ENCODE measurements at places on chromosomes 12 and 14.

DNA sequence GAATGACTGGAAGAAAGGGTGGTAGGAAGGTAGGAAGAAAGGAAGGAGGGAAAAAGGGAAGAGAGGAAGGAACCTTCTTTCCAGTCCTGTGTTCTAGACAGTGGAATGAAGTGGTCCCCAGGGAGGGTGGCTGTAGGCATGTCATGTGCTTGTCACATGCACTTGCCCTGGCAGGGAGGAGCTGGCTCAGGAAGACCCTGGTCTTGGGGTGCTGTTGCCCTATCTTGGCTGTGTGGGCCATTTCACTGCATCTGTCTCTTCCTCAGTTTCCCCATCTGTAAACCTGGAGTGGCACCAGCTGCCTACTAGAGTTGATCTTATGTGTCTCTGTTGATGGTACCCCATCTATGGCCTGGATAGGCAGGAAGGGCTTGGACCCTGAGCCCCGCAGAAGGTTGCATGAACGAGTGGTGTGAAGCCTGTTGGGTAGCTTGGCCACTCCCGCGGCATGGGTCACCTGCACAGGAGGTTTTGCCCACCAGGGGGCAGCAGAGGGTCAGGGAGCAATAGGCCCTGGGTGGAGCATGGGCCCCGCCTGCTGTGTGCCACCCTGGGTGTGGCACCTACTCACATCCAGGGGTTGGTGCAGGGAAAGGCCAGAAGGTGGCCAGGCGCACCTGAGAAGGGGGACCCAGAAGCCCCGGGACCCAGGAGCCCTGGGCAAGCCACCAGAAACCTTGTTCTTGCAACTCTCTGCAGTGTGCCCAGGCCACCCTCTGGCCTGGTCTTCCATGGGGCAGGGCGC, 25.1 kb downstream of the MEG3 start:
- DNase-seq = peak; percentile 16

GRCh38 chr14:68794130-68794850, 1.4 kb upstream of the ZFP36L1 start:
- DNase-seq = peak; percentile 44

DNA sequence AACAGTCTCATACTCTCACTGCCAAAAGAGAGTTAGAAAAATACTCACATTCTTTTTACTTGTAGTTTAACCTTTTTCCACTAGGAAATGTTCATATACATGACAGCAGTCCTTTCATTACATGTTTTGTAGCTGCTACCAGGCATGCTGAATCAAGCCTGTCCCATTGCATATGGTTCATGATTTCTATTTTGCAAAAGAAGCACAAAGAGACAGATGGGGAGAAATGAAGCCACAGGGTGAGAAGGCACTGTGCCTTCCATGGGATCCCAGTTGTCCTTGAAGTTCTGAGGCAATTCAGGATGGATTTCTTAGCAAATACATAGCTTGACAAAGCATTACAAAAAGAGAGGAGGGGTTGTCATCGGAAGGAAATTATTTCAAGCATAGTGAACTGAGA, 89.5 kb downstream of the SMOC1 start:
- DNase-seq = no peak

DNA sequence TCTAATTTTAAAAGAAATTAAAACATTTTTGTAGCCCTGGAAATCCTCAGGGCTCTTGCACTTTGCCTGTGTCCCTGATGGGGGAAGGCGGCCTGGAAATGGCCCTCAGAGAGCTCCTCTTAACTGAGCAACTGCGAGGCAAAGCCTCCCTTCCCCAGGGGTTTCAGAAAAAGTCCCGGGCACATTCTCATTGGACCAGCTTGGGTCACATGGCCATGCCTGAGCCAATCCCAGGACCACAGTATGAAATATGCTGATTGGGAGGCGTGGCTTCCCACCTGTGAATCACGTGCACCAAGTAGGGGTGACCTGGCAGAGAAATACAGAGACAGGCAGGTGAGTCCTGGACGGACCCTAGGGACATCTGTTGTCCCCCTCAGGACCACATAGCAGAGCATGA, 90.4 kb upstream of the SFSWAP start:
- DNase-seq = peak; percentile 69

DNA sequence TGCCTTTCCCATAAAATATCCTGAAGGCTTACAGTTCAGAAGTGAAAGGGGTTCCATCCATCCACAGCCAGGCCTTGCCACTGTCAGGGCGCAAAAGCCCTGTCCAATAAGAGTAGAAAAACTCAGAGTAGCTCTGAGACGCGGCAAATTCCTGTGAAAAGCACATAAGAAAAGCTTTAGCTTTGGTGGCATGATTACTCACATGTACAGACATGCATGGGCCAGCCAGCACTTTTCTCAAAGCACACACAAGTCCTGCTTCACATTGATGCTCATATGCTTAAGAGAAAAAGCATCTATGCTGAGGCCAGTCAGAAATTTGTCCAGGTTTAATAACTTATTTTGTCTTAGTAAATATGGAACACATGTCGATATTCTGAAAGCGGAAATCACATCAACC, 25.5 kb downstream of the CLEC1A start:
- no peak for DNase-seq

- no peak for DNase-seq
These were observed 8.6 kb downstream of the SDS start for GRCh38 chr12:113395119-113395518.

DNA sequence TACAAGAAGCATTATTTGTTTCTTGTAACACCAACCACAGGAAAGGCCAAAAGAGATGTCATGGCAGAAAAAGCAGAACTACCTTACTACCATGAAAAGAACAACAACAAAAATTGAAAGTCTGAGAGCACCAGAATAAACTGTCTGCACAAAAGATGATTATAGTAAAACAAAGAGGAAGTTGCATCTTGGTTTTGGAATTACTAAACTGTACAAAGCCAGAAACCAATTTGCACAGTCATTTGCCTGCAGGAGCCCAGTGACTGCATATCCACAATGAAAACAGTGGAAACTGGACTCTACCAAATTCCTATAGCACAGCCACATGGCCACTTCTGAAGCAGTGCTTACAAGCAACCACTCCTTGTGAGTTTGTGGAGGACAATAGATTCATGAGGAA, 276.2 kb downstream of the SSPN start:
- peak; percentile 70 for DNase-seq

DNA sequence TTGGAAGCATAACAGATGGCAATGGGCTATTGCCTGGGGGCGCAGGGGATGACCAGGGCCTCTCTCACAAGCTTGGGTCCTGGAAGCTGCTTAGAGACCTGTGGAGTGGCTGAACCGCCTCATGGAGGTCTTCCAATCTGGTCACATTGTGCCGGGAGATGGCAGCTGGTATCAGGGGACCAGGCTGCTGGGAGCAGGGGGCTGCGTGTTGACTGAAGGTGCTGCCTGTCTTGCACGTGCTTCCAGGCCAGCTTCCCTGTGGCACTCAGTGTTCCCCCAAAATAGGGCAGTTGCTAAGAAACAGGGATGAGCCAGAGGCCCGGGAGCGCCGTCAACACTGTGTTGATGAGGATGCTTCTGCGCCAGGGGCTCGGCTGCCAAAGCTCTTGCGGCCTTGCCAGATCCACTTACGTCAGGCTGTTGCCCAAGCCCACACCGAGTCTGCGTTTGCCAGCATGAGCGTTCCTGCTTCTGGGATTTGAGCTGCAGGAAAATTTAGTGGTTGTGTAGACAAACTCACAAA, 39.8 kb downstream of the ELK3 start:
- DNase-seq = peak; percentile 94

DNA sequence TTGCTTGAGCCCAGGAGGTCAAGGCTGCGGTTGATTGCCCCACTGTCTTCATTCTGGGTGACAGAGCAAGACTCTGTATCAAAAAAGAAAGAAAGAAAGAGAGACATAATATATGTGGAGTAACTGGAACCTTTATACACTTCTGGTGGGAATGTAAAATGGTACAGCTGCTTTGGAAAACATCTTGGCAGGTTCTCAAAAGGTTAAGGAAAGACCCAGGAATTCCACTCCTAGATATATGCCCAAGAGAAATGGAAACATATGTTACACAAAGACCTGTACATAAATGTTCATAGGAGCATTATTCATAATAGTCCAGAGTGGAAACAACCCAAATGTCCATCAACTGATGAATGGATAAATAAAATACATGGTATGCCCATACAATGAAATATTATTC, 7.2 kb downstream of the RBMS2 start:
- DNase-seq = no peak

- no peak for DNase-seq
These were observed 19.2 kb downstream of the DDX51 start for GRCh38 chr12:132124766-132125425.

- no peak for DNase-seq
These were observed 41.5 kb upstream of the FBRSL1 start for GRCh38 chr12:132448463-132448820.

DNA sequence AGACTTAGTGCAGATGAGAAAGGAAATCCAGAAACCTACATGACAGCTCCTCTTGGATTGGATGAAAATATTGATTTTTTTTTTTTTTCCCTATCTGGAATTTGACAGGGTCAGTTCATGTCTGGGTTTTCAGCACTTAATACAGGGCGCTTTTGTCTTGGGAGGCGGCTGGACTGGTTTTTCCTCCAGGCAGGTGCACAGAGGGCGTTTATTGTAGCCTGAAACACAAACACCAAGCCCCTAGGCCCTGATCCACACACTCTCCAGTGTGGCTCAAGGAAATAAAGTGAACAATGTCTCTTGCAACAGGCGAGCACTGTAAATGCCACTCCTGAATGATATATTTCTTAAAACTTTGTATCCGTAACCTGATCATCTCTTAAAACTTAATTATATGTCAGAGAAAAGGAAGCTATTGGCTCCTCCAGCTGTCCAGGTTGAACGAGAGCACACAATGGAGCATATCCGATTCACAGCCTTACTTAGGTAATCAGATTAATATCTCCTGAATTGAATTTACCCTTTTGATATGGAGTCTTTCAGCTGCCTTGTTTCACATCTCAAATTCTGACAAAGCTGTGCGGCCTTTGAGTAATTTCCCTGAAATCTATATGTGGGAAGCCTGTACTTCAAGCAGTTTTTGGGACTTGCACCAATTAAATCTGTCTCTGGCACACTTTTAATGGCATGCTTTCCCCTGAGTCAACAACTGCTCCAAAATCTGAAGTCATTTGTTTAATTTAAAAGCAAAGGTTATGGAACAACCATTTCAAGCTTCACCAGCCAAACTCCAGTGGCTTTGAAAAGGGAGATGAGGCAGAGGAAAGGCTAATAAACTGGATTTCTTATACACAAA, 485.7 kb downstream of the ZFP36L1 start:
- no peak for DNase-seq

DNA sequence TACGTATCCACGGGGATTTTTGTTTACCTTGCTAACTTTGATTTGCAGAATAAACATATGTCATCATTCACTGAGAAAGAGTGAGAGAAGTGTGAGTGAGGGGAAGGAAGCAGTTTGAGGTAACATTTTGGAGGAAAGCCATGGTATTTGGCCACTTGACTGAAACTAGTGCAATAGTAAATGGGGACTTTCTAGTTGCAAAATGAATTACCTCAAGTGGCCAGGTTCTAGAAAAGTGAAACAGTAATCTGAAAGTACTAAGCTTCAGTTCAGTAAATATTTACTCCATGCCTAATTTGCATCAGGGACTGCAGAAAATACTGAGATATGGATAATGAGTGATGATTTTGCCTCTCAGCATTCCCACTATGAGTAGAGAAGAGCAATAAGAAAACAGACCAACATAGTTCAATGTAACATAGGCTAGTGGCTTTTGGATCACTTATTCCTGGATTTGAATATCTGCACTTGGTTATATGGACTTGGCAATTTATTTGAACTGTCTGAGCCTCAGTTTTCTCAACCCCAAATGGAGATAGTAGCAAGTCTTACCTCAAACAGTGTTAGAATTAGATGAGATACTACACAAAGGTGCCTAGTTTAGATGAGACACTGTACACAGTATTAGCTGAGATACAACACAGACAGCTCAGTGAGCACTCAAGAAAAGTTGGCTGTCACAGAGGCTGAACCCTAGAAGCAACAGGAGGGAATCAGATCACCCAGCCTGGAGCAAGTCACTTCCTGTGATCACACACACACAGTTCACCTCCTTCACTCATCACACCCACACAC, 439.1 kb downstream of the NPAS3 start:
- no peak for DNase-seq

DNA sequence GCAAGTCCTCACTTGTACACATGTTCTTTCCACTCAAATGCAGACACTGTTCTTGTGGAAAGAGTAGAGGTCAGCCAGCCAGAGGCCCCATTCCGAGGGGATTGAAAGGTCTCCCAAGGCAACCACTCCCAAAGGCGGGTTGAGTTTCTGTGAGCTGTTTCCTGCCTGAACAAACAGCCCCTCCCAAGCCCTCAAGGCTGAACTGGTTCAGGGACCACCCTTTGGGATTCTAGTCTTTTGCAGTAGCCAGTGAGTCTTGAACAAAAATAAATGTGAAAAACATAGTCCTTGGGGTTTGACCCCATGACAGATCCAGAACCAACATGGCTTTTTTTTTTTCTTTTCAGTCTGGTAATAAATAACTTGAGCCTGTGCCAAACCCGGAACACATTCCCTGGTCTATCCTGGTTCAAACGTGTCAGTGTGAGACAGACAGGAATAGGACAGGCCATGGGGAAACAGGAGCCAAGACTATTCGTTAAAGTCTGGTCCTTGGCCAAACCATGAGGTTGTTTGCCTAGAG, 17.6 kb upstream of the STK38L start:
- no peak for DNase-seq

DNA sequence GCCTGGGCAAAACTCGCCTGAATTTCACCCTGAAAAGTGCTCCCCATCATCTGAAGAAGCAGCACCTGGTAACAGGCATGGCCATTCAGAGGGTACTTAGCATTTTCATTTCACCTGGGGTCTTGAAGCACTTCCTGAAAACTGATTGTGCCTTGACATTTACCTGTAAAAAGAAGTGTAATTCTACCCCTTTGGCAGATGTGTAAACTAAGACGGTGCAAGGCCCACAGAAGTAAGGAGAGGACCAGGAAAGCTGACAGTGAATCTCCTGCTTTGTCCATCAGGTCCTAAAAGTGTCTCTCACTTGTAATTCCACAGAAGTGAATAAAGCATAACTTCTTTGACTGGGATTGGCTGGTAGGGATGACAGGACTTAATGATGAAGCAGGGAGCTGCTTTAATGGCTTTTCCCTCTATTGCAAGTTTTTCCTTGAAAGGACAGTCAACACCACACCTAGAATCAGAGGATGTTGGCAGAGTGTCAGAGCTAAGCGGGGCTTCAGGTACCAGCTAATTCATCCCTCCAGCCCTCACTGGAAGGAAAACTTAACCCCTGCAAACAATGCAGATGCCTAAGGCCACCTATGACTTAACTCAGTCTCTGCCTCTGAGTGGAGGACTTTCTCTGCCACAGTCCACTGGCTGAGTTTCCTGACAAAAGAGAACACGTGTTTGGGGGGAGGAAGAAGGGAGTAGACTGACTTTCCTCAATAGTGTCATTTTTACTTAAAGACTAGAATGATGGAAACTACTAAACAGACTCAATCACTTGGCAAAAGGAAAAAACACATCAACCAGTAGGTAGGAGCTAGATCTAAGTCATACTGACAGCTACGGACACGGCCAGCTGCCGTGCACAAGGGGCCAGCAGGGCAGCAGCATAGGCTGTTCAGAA, 74.7 kb downstream of the NUAK1 start:
- no peak for DNase-seq

DNA sequence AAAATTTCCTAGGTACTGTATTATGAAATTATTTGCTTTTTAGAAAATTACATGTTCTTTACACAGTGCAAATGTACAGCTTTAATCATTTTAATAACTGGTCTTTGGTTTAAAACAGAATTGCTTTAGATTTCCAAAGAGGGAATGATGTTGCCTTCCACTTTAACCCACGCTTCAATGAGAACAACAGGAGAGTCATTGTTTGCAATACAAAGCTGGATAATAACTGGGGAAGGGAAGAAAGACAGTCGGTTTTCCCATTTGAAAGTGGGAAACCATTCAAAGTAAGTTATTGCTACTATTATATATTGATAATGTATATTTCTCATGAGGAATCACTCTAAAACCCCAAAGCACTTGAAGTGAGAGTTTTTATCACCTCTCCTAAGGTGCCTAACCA, 13.4 kb downstream of the LGALS3 start:
- DNase-seq = no peak
